ENCODE measurements at places on chromosomes 3 and 15.

GRCh38 chr15:60265057-60265456 lies 132.7 kb downstream of the ANXA2 start:
- no peak for DNase-seq

GRCh38 chr3:188901126-188901525 lies 270.6 kb upstream of the TPRG1 start:
- no peak for DNase-seq

DNA sequence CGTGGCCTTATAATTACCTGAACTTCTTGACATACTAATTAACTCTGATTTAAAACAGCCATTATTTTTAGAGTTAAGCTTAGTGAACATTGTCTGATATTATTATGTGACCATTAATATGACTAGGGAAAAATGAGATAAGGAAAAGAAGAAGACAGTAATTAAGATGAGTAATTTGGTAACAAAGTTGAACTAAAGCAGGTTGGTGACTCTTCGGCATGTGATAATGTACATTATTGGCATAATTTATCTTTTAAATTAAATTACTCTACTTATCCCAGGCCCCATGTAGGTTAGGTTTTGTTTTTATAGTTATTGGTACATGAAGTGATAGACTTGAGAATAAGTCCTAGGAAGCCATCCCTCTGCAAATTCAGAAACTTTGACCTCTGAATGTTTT lies 249.7 kb upstream of the CFAP20DC start:
- DNase-seq: no peak

- no peak for DNase-seq
Measured at GRCh38 chr15:59367022-59367451, 5.6 kb downstream of the MYO1E start.

DNA sequence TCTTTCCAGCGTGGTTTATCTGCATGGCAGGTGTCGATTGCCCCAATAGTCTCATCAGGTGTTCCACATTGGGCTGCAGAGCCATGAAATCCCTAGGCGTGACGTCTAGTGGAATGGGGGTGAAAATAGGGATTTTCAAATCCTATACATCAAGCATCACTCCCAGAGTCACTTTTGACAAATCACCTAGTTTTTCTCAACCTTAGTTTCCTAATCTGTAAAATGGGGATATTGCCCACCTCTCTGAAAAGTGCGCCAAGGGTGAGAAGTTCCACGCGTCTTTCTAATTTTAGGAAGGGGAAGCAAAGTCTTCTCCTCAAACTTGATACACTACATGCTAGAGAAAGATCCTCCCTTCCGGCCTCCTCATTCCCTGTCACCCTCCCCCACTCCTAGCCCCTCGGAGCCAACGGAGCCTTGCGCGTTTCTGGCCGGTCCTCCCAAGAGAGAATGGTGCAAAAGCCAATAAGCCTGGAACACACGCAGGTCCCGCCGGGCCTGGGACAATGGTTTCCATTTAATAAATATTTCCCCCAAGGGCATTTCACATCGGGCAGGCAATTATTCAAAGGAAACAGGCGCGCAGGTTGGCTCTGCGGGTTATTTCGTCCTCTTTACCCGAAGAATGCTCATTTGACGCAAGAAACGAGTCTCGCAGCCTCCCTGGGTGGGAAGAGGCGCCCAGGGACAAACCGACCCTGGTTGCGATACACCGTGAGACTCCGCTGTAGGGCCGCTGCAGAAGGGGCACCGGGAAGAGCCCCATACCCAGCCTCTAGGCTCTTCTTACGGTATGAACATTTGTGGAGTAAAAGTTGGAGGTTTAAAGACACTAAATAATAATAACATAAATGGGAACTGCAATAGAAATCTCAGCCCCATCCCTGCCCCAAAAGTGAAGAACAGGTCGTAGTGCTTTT lies 1.2 kb upstream of the SOX14 start:
- no peak for DNase-seq

DNA sequence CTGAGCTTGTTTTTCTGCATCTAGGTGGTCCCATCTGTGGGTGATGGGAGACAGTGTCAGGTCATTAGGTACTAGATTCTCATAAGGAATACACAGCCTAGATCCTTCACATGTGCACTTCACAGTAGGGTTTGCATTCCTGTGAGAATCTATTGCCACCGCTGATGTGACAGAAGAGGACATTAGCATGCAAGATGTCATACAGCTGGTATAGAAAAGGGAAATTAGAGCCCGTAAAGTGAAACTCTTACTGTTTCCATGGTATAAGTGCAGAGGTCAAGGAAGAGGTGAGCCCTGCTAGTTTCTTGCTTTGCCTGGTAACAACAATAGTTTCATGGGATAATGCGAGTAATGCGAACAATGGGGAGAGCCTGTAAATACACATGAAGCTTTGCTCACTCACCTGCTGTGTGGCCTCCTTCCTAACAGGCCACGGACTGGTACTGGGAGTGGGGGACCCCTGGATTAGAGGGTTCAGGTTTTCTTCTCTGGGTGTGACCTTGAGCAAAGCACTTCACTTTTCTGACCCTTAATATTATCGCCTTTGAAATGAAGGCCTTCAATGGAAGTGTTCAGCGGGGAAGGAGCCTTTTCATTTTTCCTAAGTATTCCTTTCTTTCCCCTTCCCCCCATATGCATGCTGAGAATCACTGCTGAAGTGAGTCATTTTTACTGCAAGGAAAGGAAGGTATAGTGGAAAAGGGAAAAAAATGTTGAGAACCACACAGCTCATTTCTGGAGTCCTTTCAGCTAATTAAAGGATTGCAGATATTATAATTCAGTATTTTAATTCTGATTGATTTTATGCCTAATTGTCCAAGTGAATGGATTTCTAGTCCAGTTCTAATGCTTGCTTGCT lies 286.4 kb downstream of the UBE2E2 start:
- no peak for DNase-seq

GRCh38 chr3:147200545-147200944 lies 205.8 kb downstream of the ZIC4 start:
- DNase-seq: no peak

DNA sequence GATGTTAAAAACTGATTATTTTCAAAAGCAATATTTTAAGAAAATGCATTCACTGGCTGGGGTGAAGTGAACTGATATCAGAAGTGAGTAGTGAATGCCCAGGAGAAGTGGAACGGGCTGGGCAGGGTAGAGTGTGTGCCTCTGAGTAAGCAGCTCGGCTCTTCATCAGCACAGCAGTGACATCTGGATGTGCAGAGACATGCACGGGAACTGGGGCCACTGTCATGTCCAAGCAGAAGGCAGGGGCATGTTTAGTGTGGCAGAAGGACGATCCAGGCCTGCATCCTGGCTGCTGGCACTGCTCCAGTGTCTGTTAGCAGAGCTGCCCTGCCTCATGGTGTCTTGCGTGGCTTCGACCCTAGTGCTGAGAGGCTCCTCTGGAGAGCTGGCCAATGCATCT lies 305.6 kb upstream of the LRRFIP2 start:
- no peak for DNase-seq

All from stimulated activated CD8-positive, alpha-beta memory T cell treated with anti-CD3 and anti-CD28 coated beads, Interleukin-7, amount 100 ng/mL, for 1 hour (primary cell).